Activated CD4-positive, alpha-beta memory T cell treated with anti-CD3 and anti-CD28 coated beads for 36 hours (primary cell): ENCODE measurements at places on chromosomes 3 and 15.

DNA sequence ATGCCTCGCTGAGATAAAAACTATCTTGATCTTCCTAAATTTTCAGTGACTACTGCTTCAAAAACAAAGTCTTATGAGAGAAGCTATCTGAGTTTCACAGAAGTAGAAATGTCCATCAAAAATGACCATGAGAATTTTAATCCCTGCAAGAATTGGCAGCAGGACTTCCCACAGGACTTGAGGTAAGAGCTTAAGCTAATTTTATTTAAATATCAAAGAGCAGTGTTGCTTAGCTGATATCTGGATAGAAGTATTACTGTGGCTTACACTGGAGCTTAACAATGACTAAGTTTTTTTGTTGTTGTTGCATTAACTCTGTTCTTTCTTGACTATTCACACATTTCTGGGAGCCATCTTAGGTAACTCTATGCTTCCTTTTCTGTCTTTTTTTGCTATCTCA is 60.8 kb upstream of the EPHA3 start:
- DNase-seq: no peak

- DNase-seq: no peak
Measured at GRCh38 chr3:87367736-87368135, 91.4 kb upstream of the POU1F1 start.

GRCh38 chr15:50277370-50277769 is 11.8 kb upstream of the HDC start:
- no peak for DNase-seq

- DNase-seq: no peak
Measured at GRCh38 chr3:13044496-13045240, 28.6 kb downstream of the IQSEC1 start.

GRCh38 chr3:55567615-55568014 is 80.5 kb upstream of the WNT5A start:
- no peak for DNase-seq

DNA sequence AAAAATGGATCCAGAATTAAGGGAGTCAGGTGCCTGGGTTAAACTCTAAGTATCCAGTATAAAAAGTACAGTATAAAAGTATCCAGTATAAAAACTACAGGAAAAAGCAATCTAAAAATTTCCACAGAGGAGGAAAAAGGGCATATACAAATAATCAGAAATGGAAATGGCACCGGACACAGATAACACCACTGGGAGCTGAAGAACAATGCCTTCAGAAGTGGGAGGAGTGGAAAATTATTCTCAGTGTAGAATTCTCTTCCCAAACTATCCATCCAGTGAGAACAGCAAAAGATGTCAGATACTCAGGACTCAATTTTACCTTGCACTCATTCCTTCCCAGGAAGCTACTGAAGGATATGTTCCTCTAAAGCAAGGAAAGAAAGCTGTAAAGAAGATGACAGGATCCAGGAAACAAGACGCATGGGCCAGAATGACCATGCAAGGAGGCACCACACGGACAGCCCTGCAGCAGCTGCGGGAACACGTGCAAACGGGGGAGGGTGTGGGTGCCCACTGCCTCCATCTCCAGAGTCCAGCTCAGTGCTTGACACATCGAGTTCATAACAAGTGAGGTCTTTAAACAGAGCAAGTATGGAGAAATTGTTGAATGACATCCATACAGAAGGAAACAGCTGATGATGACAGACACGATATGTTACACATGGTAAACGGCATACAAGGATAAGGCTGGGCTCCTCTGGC is 68.5 kb downstream of the CHSY1 start:
- DNase-seq: no peak

DNA sequence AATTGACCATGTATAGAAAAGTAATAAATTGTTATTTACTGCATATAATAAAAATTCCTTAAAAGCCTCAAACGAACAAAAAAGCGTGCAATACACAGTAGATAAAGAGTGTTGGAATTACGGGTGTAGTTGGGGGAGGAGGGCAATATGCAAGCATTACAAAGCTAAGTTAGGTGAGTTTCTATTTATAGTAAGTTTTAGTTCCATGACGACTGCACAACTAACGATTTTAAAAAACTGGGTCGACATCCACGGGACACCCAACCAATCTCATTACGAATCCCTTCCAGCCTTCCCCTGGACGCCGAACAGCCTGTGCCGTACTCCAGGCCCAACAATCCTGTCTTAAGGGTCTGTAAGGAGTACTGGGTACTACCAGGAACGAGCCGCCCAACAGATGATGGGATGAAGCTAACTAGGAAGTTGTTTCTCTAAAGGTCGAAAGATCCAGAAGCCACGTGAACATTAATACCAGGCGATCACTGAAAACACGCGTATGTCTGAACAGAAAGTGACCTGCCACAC is 677 bp downstream of the POLQ start:
- no peak for DNase-seq

GRCh38 chr3:10561162-10561945 is 56.0 kb upstream of the ATP2B2 start:
- no peak for DNase-seq

DNA sequence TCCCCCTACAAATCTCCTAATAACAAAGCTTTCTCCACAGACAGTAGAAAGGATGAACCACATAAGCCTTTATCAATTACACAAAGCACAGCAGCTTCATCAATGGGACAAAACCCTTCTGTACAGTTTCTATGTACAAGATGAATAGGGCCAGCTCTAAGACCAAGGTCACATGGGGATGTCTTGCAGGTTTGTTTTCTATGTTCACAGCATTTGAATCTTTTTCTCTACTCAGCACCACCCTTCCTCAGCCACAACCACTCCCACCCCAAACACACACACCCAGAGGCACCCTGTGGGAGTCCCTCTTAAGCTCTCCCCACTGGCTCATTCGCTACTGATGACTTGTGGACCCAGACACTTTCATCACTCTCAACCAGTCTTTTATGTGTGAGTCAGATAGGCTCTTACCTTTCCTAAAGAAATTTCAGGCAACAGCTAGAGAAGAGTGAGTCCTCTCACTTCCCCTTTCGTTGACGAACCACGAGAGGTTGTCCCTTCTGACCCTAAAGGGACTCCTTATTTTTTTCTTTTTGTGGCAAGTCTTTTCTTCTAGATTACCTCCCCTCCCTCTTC is 57.9 kb downstream of the ARHGAP31 start:
- DNase-seq: peak; percentile 58

DNA sequence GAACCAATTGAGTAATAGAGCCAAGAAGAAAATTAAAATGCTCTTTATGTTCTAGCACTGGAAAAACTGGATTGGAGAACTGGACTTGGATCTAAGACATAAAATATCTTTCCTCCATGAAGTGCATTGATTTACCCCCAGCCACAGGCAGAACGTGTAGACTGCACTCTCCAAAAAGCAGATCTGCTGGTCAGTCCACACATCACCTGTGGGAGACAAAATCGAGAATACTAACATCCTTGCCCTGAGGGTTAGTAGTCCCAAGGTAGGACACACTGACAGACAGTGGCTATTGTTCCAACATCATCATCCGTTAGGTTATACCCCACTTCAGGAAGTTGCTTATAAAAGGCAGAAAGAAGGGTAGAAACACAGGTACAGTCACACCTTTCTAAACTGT is 257.1 kb upstream of the STT3B start:
- no peak for DNase-seq

DNA sequence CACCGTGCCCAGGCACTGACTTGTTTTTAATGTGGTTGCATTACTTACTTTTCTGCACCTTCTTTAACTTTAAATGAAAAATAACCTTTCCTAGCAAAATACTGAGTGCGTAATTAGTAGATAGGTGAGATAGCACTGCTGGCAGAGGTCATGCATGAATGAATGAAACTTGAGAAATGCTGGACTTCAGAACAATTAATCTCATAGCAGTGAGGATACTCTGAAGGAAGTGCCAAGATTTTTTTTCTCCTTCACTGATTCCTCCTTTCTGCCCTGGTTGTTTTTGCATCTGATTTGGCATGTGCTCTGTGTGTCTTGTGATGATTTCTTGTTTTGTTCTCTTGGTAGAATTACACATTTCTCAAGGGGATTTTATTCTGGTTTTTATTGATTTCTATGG is 378.9 kb downstream of the PTPRG start:
- no peak for DNase-seq
